ENCODE measurements at places on chromosomes 13 and 19.

DNA sequence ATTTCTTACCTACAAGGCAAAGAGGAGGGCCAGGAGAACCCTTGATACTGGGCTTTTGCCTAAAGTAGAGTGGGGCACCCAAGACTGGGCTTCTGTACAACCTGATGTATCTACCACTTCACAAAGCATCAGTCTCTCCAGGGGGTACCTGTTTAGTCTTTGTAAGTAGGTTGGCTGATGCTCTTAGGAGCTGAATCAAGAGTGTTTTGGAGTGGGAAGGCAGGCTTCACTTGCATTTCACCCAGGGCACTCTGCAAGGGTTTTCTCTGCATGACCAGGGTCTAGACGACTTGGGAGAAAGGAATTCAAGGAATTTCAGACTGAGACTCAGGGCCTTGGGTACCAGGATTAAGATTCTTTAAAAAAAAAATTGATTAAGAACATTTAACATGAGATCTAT, 361.5 kb downstream of the RFC3 start:
- no peak for DNase-seq

DNA sequence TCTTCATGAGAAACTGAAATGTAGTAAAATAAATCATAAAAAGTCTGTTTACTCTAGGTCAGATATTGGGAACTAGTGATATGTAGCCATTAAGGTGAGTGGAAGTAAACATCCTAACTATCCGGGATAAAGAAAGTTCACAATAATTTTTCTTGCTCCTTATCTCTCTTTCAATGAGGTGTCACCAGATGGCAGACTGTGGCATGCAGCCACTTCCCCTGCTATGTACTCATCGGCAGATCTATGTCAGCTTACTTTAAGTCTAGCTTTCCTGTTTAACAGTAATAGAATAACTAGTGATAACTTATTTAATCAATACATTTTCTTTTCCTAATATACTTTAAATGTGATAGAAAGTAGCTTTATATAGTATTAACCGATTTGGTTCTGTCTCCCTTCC, 181.9 kb downstream of the NDFIP2 start:
- DNase-seq, result no peak

- no peak for DNase-seq
Measured at GRCh38 chr19:38774181-38774950, 1.0 kb upstream of the LGALS7 start.

DNA sequence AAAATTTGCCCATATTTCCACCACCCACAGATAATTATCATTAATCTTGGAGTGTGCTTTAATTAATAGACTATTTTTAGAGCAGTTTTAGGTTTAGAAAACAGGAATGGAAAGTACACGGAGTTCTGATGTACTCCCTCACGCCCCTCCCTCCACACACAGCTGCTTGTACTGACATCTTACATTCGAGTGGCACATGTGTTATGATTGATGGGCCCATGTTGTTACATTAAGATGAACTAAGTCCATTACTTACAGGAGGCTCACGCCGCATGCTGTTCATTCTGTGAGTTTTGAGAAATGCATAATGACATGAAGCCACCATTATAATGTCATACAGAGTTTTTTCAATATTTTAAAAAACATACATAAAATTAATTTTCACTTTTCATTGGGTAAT, 1.2 kb upstream of the SPATA13 start:
- no peak for DNase-seq

GRCh38 chr19:29446361-29446760, 79.4 kb upstream of the VSTM2B start:
- no peak for DNase-seq

GRCh38 chr13:109631069-109631468, 155.3 kb downstream of the IRS2 start:
- no peak for DNase-seq

DNA sequence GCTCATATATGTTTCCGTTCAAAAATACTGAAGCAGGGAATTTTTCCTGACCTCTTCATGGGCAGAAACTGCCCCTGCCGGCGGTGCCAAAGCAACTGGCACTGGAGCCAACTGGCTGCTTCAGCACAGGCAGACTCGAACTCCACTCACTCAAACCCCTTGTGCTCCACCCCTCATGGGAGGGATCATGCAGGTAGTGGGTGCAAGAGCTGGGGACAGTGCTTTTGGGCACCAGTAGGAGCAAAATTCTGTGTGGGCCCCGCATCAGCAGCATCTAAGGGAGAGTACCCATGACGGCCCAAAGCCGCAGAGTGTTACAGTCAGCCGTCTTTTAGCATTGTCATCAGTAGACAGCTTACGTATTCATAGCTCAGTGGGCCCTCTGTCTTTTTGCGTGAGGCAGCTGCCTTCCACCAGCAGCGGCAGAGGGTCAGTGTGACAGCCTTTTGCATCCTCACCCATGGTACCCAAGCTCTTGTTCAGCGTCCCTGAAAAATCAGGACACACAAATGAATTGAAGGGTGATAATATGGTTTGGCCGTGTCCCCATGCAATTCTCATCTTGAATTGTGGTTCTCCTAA, 393.8 kb downstream of the SLITRK6 start:
- no peak for DNase-seq

GRCh38 chr19:38512277-38512676, 78.8 kb downstream of the RYR1 start:
- DNase-seq, result no peak

GRCh38 chr19:43489310-43489709, 15.2 kb downstream of the PHLDB3 start:
- DNase-seq, result no peak

GRCh38 chr19:28485292-28485691, 727.7 kb downstream of the UQCRFS1 start:
- peak; percentile 51 for DNase-seq

DNA sequence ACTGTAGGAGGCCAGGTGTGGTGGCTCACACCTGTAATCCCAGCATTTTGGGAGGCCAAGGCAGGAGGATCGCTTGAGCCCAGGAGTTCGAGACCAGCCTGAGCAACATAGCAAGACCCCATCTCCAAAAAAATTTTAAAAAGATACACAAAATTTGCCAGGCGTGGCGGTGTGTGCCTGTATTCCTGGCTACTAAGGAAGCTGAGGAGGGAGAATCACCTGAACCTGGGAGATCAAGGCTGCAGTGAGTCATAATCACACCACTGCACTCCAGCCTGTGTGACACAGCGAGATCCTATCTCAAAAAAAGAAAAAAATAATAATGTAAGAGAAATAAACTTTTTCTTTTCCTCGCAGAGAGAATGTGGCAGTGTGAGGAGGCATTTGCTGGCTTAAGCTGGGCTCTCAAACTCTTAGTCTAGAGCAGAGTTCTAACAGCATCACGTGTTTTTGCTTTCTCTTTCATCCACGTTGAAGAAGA, 21.1 kb downstream of the FAM187B start:
- DNase-seq, result no peak

GRCh38 chr19:37975596-37976515, 68.8 kb downstream of the SIPA1L3 start:
- DNase-seq, result no peak

DNA sequence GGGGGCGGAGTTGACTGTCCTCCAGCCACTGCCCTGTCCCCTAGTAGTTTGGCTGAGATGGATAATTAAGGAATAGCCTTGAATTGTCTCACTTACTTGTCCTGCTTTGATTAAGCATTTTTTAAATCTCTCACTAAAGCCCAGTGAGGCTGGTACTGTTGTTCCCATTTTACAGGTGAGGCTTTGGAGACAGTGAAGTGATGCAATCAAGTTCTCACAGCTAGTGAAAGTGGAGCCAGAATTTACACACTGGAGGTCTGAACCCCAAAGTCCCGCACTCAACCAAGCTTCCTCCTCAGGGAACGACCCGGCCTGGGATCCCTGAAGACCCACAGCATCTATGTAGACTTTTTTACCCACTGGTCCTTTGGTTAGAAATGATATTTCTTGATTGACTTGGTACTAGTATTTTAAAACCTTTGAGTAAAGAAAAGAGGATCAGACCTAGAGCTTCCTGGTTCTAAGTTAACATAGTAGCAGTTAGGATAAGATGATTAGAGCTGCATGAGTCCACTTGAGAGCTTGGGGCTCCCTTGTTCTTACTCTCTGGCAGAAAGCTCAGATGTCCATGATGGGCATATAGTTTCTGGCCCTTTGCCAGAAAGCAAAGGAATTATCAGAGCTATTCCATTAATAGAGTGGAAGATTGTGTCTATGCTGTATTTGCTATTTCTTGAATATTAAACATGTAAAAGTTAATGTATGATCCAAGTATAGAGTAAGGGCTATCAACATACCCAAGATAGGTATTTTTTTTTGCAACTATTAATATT, 154.3 kb downstream of the LMO7 start:
- no peak for DNase-seq

DNA sequence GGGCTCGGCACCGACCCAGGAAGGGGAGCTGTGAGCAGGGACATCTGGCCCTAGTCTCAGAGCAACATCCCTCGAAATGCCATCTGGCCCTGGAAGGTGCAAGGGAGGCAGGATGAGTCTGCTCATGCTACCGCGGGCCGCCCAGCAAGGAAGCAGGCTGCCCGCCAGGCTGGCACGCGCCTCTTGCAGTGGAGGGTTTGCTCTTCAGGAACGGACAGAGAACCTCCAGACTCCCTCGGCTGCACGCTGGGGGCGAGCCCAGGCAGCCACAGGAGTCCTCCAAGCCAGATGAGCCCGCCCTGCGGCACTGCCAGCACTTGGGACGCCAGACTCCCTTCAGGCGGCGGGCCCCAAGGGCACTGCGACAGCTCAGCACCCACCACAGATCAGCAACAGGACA, 10.1 kb upstream of the ATP8B3 start:
- DNase-seq, result no peak

DNA sequence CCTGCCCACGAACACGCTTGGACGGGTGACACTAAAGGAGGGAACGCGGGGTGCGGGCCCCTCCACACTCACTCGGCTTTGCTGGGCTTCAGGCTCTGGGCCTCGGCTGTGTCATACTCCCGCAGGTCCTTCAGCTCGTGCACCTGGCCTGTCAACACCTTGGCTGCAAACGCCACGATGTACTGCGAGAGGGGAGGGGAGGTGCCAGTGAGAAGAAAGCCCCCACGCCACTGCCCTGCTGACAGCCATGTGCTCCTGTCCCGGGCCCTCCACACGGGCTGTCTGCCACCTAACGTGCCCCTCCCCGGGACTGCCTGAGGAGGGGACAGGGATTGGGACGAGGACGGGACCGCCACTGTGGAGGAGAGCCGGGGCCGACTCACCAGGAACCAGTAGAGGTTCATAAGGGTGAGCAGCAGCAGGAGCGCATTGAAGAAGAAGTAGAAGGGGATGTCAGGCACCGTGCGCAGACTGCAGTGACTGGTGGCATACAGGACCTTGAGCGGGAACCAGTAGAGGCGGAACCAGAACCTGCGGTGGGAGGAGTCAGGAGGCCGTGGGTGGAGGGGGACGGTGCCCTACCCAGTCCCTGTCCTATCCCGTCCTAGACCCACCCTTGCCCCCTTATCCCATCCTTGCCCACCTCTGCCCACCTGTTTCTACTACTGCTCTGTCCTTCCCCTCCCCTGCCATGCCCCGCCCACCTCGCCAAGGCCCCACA, 16.9 kb downstream of the CERS1 start:
- peak; percentile 39 for DNase-seq

DNA sequence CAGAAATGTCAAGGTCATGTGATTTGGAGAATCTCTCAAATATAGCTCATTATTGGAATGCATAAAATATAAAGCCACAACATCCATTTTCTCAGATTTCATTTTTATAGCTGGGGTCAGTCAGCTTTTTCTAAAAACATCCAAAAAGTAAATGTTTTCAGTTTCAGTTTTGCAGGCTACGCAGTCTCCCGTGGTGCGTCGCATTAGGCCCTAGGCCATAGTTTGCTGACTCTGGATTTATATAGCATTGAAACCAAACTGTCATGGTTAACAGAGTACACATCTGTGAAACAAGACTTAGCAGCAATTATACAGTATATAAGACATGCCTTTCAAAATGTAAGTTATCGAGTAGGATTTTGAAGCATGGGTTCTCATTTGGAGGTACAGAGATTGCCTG, 140.0 kb downstream of the IRS2 start:
- no peak for DNase-seq

- DNase-seq, result no peak
Measured at GRCh38 chr13:109154546-109154945, 525.1 kb downstream of the MYO16 start.

- no peak for DNase-seq
Measured at GRCh38 chr19:56273563-56274117, 1.1 kb downstream of the EDDM13 start.

GRCh38 chr13:46553886-46554858, 1.2 kb downstream of the LRCH1 start:
- peak; percentile 82 for DNase-seq

GRCh38 chr13:26785838-26786630, 25.4 kb upstream of the GPR12 start:
- DNase-seq, result no peak

GRCh38 chr13:113890774-113891480, 27.1 kb upstream of the GAS6 start:
- DNase-seq, result no peak

DNA sequence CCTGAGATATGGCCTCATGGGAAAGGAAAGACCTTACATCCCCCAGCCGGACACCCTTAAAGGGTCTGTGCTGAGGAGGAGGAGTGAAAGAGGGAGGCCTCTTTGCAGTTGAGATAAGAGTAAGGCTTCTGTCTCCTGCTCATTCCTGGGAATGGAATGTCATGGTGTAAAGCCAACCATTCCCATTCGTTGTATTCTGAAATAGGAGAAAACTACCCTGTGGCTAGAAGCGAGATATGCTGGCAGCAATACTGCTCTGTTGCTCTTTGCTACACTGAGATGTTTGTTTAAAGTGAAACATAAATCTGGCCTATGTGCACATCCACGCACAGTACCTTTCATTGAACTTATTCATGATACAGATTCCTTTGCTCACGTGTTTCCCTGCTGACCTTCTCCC, 783 bp upstream of the ZNF587B start:
- no peak for DNase-seq

DNA sequence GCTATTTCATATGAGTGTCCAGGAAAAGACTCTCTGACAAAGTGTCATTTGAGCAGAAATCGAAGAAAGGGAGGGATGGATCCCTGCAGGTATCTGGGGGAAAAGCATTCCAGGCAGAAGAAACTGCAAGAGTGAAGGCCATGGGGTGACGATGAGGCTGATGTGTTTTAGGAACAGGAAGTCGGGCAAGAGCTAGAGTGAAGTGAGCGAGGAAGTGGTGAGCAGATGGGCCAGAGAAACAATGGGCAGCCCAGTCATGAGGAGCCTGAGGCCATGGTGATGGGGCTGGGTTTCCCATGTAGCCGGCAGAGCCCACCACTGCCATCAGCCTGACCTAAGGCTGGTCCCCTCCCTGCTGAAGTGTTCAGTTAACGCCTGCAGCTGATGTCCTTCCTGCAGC, 150.2 kb downstream of the TNFSF13B start:
- no peak for DNase-seq

DNA sequence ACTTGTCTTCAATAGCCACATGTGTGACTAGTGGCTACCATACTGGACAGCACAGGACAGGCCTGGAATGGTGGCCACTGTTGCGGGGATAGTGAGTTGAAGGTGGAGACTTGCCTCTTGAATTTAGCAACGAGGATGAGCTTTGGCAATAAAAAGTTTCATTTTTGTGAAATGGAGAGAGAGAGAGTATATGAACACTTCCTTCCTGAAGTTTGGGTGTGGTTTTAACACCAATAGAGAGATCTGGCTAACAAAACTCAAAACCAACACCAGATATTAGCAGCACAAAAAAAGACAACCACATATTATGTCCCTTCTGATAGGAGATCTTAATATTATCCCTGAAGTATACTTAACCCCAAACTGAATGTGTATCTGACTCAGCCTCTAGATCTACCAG, 6.3 kb upstream of the LRFN3 start:
- DNase-seq, result no peak

- DNase-seq, result no peak
Measured at GRCh38 chr13:41767801-41768200, 193.1 kb downstream of the VWA8 start.

GRCh38 chr13:98994080-98994479, 16.2 kb upstream of the DOCK9 start:
- DNase-seq, result no peak

Data from lower lobe of right lung (tissue), 2 donors.